ENCODE measurements at places on chromosomes 12 and 14.

DNA sequence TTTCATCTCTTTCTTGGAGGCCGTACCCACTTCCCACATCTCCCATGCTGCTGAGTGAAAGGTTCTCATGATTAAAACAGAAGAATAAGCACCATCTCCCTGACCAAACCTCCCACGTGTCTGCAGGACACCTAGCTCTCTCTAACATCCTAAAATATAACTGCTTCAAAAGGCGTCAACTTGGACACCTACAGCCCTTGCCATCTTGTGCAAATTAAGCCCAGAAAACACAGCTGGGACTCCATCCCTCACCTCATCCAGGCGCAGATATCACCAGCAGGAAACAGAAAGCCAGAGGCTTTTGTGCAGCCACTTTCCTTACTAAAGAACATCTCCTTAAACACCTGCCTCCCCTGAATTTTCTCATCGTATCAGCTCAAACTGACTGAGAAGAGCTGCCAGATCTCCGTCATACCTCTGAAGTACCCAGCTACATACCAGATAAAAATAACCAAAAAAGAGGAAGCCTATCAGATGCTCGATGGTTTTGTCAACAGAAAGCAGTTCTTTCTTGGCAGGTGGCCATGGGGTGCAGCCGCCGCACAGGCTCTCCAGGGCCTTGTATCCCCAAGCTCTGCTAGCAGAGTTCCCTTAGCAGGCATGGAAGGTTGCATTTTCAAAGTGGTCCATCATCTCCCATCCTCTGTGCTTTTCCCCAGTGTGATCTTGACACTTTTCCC, 28.8 kb downstream of the MAP3K9 start:
- peak; percentile 18 for DNase-seq

GRCh38 chr12:44848703-44849085, 27.4 kb downstream of the NELL2 start:
- no peak for DNase-seq

- DNase-seq: no peak
Observed at GRCh38 chr14:37545174-37545573, 49.9 kb downstream of the FOXA1 start.

DNA sequence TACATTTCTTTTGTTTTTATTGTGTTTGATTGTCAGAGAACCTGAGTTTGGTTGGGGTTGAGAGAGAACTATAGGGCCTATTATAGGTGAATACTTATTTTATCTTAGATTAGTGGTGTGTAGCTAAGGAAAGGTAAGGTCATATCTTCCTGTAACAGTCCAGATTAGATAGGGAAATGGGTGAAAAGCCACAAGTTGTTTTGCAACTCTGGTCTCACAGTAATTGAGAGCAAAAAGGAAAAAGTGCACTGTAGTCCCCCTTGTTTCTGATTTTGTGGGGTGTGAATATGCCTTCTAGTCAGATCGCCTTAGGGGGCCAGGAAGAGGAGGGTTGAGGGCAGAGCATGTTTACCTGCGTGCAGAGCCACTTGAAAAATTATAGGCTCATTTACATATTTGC, 8.9 kb downstream of the MSRB3 start:
- no peak for DNase-seq

DNA sequence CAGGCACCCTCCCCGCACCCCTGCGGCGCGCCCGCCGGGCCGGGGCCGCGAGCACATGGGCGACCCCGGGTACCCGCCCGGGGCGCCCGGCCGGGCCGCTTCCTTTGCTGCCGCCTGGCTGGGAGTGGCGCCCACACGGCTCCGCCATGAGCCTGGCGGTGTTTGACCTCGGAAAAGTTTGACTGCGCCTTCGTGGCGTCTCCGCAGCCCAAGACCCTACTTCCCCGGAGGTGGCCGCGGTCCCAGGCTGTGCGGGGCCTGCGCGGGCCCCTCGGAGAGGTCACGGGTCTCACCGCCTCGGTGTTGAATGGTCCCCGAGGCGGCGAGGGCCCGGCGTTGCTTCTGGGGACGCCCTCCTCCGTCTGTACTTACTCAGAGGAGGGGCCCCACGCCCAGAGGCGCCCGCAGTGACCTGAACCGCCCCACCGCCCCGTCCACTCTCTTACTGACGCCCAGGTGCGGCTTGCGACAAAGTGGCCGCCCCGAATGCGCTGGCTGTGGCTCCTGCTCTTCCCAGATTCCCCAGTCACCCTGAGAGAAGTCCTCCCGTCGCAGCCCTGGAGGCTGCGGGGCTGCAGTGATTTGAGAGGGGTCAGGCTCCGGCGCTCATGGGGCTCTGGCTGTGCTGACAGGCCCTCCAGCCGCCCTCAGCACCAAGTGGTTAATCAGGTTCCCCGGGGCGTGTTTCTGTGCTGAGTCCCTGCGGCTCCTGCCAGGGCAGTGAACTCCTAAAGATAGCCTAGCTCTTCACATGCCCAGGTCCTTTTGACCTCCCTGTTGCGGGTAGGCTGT, 5.8 kb downstream of the KMT5A start:
- no peak for DNase-seq

- peak; percentile 10 for DNase-seq
Observed at GRCh38 chr12:57632073-57632957, 686 bp downstream of the B4GALNT1 start.

- DNase-seq: no peak
Observed at GRCh38 chr12:95634622-95635621, 83.6 kb upstream of the USP44 start.

DNA sequence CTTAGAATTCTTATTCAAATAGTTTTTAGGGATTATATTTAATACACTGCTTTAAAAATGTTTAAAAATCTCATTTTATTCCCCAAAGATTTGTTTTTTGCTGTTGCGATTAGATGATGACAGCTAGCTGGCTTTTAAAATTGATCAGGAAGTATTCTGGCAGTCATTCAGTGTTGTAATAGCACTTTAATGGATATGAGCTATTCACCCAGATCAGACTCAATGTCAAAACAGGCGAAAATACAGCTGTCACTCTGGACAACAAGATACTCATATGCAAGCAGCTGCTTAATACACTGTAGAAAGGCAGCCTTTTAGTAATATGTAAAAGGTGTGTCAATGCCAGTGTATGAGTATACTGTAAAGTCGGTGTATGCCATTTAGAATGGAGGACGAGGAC, 91.7 kb downstream of the NPAS3 start:
- no peak for DNase-seq

- DNase-seq: no peak
Observed at GRCh38 chr14:63438065-63438757, 105.0 kb downstream of the PPP2R5E start.

GRCh38 chr12:51186465-51187085, 13.6 kb upstream of the TFCP2 start:
- no peak for DNase-seq

DNA sequence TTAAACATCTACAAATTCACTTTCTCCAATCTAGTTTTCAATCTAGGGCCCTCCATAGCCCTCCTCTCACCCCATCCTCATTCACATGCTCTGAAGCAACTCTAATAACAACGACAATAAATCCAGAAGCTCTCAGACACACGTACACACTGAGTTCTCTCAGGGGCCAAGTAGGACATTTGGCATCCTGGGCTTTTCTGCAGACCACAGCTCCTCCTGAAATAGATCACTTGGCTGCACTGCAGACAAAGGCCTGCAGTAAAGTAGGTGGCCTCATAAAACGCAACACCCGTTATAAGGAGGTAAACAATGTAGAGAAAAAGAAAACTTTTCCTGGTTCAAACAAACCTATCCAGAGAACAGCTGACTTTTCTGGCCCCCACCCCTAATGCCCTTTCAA, 111.2 kb downstream of the TMTC1 start:
- DNase-seq: no peak

- DNase-seq: no peak
Observed at GRCh38 chr14:41830714-41831406, 224.2 kb downstream of the LRFN5 start.

DNA sequence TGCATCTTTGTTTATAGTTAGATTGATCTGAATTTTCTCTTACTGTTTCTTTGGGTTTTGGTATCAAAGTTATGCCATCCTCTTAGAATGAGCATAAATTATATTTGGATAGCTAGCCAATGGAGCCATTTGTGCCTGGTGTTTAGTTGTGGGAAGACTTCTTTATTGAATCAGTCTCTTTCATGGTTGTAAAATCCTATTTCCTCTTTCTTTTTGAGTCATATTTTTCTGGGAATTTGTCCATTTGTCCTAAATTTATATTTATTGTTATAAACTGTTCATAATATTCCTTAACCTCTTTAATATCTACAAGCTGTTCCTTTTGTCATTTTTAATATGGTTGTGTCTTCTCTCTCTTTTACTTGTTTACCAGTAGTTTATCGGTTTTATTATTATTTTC, 462.5 kb downstream of the AEBP2 start:
- no peak for DNase-seq

- no peak for DNase-seq
Observed at GRCh38 chr12:91400271-91400670, 217.7 kb upstream of the DCN start.

- no peak for DNase-seq
Observed at GRCh38 chr12:67068204-67068731, 200.9 kb upstream of the CAND1 start.

DNA sequence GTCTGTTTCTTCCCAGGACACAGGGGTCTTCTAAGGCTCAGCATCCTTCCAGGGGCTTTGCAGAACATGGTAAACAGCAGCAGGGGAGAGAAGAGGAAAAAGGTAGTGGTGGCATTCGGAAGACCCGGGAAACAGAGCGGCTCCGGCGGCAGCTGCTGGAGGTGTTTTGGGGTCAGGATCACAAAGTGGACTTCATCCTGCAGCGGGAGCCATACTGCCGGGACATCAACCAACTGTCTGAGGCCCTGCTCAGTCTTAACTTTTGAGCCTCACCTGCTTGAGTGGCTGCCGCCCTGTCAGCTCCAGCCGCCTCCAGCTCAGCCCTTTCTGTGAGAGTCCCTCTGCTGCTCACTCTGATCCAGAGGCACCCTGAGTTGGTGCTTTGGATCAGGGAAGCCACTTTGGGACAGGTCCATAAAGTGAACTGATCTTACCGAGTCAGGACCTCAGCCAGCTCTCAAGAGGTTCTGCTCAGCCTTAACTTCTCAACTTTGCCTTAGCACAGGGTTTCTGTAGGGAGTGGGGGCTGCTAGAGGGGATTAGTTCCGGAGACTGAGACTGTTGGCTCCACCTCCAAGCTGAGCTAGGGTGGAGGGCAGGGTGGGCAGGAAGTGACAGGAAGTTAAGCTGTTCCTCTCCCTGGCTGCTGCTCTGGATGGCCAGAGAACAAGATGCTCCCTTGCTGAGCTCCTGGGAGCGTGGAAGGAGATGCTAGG, 5.4 kb downstream of the SDR39U1 start:
- DNase-seq: no peak

DNA sequence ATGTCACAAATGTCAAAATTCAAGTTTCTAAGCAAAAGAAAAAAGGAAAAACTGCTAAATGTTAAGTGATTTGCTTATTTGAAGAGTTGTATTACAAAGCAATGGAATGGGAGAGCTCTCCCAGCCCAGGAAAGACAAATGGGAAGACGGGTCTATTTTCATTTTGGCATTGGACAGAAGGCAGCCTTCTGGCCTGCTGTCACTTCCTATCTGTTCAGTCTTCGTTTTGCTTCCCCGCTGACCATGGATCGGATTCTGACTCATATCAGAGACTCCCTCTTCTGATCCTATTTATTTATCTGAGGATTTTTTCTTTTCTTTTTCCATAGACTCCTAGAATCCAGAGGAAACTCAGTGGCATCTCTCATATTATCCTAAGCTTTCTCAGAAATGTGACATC, 634.9 kb downstream of the DIO2 start:
- no peak for DNase-seq

DNA sequence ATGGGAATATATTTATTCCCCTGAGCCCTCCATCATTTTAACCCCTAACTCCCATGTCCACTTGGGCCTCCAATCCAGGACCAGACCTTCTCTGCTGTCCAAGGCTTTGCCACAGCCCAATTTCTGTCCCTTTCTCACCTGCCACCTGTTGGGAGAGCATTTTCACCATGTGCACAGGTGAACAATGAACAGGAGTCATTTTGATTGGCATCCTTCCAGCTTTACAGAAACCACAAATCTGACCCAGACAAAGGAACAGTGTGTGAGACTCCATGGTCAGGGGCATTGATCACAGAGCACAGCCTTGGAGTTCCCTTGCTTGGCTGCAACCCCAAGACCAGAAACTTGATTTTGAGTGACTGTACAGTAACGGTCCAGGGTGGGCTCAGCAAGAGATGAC, 91.9 kb downstream of the CRACR2A start:
- peak; percentile 33 for DNase-seq

DNA sequence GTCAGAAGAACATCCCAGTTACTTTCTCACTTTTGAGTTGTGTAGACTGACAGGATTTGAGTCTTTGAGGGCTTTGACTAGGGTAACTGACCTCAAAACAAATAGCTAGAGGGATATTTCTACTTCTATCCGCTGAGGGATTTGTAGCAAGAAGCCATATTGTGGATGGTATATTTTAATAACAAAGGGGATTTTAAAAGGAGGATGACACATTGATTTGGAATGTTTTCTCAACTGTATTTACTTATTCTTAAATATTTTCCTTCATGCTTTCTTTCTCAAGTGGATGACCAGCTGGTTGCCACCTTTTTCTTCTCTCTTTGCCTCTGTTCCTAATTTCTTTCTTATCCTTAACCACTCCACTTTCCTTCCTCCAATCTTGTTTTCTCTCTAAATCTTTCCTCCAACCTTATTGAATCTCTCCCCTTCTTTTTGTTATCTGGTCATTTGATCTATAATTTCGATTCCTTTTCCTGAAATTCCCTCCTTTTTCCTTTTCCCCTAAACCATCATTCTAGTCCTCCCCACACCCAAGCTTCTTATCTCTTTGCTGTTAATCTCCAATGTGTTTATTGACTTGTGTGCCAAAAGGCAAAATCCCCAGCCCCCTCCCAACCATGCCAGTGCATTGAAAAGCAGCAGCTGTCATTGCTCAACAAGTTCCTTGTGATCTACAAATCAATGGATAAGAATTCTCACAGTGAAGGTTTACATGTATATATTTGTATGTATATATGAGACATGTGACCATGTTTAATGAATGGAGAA, 411.6 kb downstream of the RAD51B start:
- no peak for DNase-seq

- peak; percentile 37 for DNase-seq
Observed at GRCh38 chr12:63844391-63845341, at the start of gene SRGAP1. TSS of gene SRGAP1 (plus strand) at chr12:63844700. CDS start at chr12:63844817, 117 bp downstream.

- no peak for DNase-seq
Observed at GRCh38 chr14:73455294-73455693, 3.1 kb downstream of the NUMB start.

DNA sequence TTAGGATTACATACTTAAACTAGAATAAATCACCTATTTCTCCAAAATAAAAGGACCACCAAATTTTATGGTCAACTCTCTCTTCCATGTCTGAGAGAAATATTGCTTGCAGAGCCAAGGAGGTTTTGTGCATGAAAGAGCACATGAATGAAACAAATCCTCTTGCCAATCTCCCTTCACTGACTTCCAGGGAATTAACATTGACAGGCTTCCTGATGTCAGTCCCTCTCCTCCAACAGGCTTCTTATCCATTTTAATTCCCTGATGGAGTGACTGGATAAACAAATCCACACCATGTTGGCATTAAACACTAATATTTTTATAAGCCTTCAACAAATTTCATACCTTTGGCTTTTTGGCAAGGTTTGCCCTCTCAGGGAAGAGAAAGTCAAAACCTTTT, 45.3 kb upstream of the CNTN1 start:
- DNase-seq: no peak

Data from NCI-H2171 (cell line).